ENCODE measurements at places on chromosomes 13 and 19. TPM values are rescaled to one million over a fixed set of nuclear protein-coding genes. Genes with fewer than 3 reads are reported as not detected.

GRCh38 chr13:98810746-98811145 lies 58.3 kb upstream of the SLC15A1 start:
- DNase-seq = no peak

DNA sequence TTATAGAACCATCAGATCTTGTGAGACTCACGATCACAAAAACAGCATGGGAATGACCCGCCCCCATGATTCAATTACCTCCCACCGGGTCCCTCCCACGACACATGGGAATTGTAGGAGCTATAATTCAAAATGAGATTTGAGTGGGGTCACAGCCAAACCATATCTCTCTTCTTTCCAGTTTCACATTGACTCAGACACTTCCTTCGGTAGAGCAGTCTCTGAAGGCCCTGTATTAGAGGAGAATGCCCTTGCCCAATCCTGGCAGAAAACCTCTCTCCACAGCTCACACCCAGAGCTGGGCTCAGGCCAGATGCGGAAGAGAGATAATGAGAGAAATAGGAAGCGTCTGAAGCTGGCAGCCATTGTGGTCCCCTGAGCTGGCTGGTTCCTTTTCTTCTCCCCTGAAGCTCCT lies 72.4 kb upstream of the CLDN10 start:
- no peak for DNase-seq

- DNase-seq = no peak
Measured at GRCh38 chr19:16035601-16036297, 40.5 kb upstream of the TPM4 start.

DNA sequence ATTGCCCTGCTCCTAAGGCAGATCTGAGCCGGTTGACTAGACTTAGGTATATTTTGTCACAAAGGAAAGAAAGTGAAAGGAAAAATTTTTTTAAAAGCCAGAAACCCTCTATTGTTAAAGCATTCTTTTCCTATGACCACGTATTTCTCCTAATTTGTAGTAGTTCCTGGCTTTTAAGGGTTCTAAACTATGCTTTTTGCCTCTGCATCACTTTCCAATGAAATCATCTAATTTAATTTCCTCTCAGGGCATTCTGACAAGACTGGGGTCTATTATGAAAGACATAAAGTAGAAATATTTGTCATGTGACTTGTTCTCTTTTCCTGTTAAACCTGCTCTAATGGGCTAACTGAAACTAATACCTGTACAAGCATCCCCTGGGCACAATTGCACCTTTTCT lies 233.0 kb upstream of the PRR20A start:
- DNase-seq = no peak

- DNase-seq = no peak
Measured at GRCh38 chr13:99974296-99974938, 2.9 kb upstream of the ZIC5 start.

- DNase-seq = no peak
Measured at GRCh38 chr13:51681037-51681678, 96.9 kb downstream of the WDFY2 start.

SPTBN4 gene
- 2.0 TPM for total RNA-seq

All from thoracic aorta (tissue), 2 donors.